Skin of body (tissue), 3 donors: ENCODE measurements at places on chromosomes 4 and X.

DNA sequence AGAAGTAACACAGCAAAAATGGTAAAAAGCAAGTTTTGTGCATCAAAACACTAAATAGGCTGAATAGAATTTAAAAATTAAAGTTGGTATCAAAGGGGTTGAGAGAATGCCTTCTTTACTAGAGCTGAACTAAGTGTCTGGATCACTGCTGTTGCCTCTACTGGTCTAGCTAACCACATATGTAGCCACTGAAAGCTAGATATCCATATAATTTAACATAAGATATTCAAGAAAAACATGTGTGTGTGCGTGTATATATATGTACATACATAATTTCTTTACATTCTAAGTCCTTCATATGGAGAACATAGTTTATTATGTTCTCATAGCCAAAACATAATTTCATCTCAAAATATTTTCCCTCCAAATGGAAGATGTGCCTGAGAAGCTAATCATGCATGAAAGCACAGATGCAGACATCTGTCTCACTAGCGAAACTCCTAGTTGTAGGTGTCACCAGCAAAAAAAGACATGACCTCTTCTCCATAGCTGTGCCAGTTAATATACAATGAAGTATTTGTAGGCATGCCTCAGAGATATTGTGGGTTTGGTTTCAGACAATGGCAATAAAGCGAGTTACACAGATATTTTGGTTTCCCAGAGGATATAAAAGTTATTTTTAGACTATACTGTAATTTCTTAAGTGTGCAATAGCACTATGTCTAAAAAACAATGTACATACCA, 47.3 kb downstream of the PDE5A start:
- no peak for DNase-seq

GRCh38 chr4:100609810-100610209, 92.0 kb upstream of the EMCN start:
- DNase-seq: no peak

- DNase-seq: no peak
Observed at GRCh38 chrX:51406688-51407519, 74.3 kb downstream of the NUDT10 start.

DNA sequence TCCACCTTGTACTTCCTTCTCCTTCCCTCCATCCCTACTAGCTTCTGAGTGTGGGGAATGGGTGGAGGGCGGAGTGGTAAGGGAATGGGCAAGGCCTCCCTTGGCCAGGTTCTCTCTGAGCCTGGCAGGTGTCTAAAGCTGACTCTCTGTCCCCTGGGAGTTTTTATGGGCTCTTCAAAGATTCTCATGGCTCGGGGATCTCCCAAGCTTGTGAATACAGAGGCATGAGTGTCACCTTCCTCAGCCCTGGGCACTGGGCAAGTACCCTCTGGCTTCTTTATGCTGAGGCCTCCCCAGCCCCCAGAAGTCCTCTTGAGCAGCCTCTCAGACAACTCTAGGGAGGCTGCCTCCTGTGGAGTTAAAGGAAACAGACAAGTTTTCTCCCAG, 32.5 kb upstream of the DDX3X start:
- no peak for DNase-seq

GRCh38 chr4:140645614-140646412, 77.1 kb upstream of the UCP1 start:
- DNase-seq: no peak

DNA sequence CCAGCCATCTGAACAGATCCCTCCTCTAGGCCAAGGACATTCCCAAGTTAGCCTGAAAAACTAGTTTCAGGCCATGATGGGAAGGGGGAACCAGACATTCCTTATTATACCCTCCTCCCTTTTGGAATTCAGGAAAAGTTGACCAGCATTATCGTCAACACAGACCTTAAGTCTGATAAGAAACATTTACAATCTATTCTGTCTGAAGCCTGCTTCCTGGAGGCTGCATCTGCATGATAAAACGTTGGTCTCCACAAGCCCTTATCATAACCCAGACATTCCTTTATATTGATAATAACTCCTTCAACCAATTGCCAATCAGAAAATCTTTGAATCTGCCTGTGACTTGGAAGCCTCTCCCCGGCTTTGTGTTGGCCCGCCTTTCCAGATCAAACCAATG, 44.3 kb downstream of the EFHC2 start:
- no peak for DNase-seq

DNA sequence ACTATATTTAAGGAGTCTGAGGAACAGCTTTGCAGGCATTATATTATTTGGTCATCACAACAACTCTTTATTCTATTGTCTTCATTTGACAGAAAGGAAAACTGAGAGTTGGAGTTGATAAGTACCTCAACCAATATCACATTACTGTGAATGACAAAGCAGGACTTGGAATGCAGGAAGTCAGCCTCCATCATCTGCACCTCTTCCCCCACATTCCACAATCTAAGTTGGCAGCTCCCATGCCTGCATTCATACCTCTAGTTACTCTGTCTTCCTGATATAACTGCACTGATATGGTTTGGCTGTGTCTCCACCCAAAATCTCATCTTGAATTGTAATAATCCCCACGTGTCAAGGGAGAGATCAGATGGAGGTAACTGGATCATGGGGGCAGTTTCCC, 356.7 kb downstream of the GALNTL6 start:
- no peak for DNase-seq

DNA sequence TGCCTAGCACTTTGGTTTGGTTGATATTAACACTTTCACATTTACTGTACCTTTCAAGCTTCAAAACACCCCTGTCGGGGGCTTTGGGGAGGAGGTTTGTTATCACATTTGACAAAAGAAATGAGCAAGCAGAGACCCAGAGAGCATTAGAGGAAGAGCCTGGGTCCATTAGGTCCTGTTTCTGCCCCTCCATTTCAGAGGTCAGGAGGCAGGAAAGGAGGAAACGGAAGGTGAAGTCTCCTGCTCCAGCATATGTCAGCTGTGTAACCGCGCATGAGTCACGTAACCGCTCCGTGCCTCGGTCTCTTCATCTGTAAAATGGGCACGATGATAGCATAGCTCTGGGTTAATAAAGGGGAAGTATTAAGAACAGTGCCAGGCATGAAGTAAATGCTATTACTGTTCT, 201.9 kb upstream of the BCOR start:
- DNase-seq: no peak

DNA sequence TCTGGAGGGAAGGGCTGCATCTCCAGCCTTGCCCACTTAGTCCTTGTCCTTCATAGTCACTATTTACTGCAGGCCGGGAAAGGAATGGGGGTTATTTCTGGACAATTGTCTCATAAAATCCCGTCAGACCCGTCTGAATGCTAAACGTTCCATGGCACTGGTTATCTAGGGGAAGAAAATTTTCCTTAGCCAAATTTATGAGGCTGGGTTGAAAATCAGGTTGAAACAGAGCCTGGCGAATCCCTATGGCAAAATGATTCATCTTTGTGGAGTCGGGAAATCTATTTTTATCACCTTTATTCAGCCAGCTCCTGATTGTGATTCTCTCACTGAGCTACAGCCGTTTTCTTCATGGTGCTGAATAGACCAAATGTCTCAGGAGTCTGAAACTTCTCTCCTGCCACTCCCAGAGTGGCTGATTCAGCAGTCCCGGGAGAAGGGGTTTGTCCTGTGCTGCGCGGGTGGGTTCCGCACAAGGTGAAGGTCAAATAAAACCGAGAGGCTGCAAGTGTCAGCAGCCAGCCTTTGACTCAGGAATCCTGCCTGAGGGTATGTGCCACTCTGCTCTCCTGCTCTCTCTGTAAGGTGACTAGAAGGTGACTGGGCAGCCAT, 1.0 kb downstream of the LIMCH1 start:
- DNase-seq: peak; percentile 18

GRCh38 chrX:79259073-79259689, 108.0 kb downstream of the ITM2A start:
- DNase-seq: no peak

GRCh38 chr4:80484712-80485111, 149.2 kb downstream of the CFAP299 start:
- DNase-seq: no peak

GRCh38 chr4:152010710-152011079, 249.9 kb upstream of the GATB start:
- no peak for DNase-seq

GRCh38 chr4:155966731-155967395, 13.2 kb upstream of the CTSO start:
- peak; percentile 40 for DNase-seq

GRCh38 chr4:7800410-7800809, 139.3 kb downstream of the AFAP1 start:
- DNase-seq: no peak

DNA sequence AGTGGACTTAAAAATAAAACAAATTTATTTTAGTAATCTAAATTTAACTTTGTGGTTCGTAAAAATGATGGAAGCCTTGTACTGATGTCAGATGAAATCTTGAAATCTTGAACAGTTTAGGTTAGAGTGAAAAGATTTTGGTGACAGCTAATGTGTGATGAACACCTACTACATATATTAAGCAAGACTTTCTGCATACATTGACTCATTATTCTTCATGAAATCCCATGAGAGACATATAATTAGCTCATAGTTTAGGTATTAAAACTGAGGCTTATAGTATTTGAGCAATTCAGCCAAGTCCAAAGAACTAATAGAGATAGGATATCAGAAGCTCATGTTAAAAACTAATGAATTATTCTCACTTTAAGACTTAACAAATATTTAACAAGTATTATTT, 66.9 kb upstream of the PCDH7 start:
- no peak for DNase-seq

- no peak for DNase-seq
Observed at GRCh38 chrX:151984328-151984727, 9.9 kb upstream of the GABRE start.

DNA sequence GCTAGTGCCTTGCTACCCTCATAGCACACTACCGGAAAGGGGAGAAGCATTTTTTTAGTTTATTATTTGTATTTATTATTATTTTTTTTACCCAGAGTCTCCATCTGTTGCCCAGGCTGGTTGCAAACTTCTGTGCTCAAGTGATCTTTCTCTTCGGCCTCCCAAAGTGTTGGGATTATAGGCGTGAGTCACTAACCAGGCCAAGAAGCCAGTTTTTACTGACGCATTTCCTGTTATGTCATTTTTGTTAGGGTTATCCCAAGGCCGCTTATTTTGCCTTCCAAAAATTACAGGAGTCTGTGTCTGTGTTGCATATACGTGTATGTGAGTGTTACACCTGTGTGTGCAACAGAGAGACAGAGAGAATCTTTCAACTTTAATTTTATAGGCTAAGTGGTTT, 404.5 kb downstream of the GBA3 start:
- DNase-seq: no peak

- DNase-seq: peak; percentile 12
Observed at GRCh38 chr4:138788267-138788790, 227.3 kb upstream of the NOCT start.

- no peak for DNase-seq
Observed at GRCh38 chr4:166146806-166147540, 273.9 kb downstream of the TLL1 start.

- no peak for DNase-seq
Observed at GRCh38 chr4:56348576-56348975, 38.7 kb downstream of the AASDH start.

DNA sequence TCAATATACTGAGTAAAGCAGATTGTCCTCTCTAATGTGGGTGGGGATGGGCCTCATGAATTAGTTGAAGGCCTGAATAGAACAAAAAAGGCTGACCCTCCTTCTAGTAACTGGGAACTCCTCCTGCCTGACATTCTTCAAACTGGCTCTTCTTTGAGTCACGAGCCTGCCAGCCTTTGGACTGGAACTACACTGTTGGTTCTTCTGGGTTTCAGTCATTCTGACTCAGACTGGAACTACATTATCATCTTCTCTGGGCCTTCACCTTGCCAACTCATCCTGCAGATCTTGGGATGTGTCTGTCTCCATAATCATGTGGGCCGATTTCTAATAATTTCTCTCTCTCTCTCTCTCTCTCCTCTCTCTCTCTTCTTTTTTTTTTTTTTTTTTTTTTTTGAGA, 26.9 kb upstream of the CT47C1 start:
- no peak for DNase-seq

GRCh38 chr4:181971973-181972372, 271.2 kb upstream of the TENM3 start:
- DNase-seq: no peak

DNA sequence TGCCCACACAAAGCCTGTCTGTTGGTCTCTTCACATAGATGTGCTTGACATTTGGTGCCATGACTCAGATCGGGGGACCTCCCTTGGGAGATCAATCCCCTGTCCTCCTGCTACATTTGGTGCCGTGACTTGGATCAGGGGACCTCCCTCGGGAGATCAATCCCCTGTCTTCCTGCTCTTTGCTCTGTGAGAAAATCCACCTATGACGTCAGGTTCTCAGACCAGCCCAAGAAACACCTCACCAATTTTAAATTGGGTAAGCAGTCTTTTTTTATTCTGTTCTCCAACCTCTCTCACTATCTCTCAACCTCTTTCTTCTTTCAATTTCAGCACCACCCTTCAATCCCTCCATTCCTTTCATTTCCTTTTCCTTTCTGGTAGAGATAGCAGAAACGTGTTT, 159.6 kb upstream of the AGTR2 start:
- no peak for DNase-seq

DNA sequence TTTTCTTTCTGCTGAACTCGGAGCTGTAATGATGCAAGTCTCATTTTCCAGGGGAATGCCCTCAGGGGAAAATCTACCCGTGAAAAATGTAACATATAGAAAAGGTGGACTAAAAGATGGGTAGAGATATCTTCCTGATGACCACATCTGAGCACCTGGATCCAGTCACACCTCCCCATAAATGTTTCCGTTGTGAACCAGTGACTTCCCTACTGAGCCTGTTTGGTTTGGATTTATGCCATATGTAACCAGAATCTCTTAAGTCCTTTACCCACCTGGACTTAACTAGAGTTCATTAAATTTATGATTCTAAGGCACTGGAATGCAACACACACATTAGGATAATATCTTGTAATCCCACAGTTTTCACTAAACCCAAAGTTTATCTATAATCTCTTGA, 171.1 kb downstream of the ZNF330 start:
- DNase-seq: no peak

- DNase-seq: no peak
Observed at GRCh38 chrX:15221321-15221720, 48.6 kb downstream of the ASB9 start.

DNA sequence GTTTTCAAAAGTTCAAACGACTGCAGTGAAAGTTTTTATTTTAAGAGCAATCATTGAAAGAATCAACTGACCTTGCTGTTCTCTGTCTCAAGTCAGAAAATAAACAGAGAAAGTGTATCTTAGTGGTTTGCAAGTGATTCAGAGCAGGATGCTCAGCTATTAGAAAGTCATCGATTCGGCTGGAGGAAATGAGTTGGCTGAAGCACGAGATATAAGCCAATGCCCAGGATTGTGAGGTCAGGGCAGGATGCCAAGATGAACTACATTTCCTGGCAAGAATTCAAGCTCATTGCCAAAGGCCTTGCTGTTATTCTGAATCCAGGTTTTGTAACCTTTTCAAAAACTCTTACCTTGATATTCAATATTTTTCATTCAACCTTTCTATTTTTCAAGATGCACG, 541.4 kb upstream of the BOD1L1 start:
- DNase-seq: no peak

- no peak for DNase-seq
Observed at GRCh38 chrX:43019021-43019420, 241.1 kb upstream of the PPP1R2C start.

- DNase-seq: no peak
Observed at GRCh38 chr4:22857411-22857810, 164.7 kb downstream of the GBA3 start.

GRCh38 chr4:84814094-84814750, 152.3 kb downstream of the WDFY3 start:
- no peak for DNase-seq

- no peak for DNase-seq
Observed at GRCh38 chr4:4671774-4672349, 130.0 kb upstream of the STX18 start.

- no peak for DNase-seq
Observed at GRCh38 chr4:95869961-95870500, 30.1 kb downstream of the PDHA2 start.
